ENCODE measurements at places on chromosomes 1 and 21.

- no peak for DNase-seq
Measured at GRCh38 chr1:119768778-119769177, at the start of gene HMGCS2. Gene HMGCS2, minus strand, starts transcription at chr1:119768905. Its CDS starts 61 bp downstream, at chr1:119768844.

GRCh38 chr1:87335175-87335884 lies 6.7 kb downstream of the LMO4 start:
- DNase-seq, result no peak

DNA sequence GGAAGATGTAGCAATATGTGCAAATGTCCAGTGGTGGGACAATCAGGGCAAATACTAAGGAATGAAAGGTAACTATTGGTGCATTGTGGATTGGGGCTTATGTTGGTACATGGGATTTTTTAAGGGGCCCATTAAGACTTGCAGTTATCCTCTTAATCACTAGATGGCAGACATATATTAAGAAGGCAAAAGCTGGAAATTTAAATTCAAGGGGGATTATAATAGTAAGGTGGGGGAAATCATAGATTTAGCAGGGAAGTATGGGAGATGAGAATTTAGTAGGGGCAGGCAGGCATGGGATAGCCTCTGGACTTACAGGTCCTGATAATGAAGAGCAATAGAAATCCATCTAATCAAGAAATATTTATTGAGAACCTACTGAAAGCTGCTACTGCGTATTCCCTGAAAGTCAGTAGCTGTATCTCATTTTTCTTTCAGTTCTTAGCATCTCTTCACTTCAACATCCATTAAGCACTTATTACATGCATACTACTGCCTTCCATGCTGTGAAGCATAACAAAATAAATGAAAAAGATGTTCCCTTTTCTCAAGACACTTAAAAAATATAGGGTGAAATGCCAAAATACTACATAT lies 251.8 kb downstream of the CRB1 start:
- DNase-seq, result no peak

DNA sequence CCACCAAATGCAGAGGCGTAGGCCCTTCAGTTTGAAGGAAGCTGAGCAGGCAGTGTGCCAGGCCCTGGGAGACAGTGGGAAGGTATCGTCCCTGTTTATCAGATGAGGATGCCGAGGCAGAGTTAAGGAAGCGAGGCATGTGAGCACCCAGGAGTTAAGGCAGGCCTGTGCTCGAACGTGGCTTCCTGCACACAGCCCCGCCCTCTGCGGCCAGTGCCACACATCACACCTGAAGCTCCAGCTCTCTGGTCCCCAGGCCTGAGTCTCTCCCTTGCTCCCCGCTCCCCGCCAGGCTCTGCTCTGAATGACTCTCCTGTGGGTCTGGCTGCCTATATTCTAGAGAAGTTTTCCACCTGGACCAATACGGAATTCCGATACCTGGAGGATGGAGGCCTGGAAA lies 32.1 kb downstream of the EPHX1 start:
- no peak for DNase-seq

- DNase-seq, result no peak
Measured at GRCh38 chr1:225658041-225658440, 5.1 kb upstream of the ENAH start.

GRCh38 chr1:114564141-114564540 lies 17.3 kb downstream of the BCAS2 start:
- DNase-seq, result no peak

DNA sequence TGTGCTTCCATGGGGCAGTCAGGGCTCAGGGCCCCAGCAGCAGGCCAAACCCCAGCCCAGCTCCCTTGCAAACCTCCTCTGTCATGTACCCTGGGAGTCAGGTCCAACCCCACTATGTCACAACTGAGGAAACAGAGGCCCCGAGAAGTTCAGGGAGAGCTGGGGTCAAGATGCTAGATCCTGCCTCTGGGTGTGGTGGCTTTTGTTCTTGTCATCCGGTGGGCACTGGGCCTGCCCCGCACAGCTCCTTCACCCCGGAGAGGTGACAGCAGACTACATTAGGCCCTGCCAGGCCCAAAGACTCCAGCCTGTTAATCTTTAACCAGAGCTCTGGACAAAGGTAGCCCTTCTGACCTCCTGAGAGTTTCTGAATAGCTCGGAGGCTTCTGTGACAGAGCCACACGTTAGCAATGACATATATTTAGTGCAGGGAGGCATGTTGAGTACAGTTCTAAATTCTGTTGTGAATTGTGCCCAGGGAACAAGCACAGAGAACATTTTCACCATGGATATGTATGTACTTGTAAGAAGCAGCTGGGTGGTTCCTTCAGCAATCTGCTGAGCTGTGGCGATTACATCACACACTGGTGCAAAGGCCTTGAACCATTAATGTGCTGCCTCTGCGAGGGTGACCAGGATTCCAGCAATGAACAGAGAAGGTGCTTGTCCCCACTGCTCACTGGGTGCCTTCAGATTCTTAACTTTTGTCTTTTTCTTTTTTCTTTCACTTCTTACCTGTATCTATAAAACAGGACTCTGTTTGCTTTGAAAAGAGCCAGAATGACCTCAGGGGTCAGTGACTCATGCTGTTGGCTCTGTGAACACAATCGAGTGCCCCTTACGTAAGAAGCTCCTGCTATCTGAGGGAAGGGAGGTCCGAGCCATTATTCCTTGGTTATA lies 102.8 kb downstream of the RHOU start:
- no peak for DNase-seq

GRCh38 chr21:24197132-24197643 lies 1410.1 kb downstream of the MRPL39 start:
- no peak for DNase-seq

GRCh38 chr1:89888480-89889322 lies 67.9 kb downstream of the LRRC8D start:
- no peak for DNase-seq

DNA sequence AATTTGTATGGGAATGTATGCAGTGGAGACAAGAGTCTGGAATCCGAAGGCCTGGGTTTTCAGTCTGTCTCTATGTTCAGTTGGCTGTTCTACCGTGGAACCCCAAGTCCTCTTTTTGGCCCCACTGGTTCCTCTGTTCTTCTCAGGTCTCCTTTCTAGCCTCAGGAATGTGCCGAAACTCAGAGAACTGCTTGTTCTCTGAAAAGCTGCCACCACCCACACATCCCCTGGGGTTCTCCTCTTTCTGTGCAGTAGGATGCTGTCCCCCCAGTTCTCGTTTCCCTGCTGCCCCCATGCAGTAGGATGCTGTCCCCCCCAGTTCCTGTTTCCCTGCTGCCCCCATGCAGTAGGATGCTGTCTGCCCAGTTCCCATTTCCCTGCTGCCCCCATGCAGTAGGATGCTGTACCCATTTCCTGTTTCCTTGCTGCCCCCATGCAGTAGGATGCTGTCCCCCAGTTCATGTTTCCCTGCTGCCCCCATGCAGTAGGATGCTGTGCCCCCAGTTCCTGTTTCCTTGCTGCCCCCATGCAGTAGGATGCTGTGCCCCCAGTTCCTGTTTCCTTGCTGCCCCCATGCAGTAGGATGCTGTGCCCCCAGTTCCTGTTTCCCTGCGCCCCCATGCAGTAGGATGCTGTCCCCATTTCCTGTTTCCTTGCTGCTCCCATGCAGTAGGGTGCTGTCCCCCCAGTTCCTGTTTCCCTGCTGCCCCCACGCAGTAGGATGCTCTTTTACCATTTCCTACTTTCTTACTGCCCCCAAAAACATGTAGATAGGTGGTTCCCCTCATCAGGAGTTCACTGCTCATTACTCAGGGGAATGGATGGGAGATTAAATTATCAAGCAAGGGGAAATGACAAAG lies 35.3 kb downstream of the OPTC start:
- no peak for DNase-seq

DNA sequence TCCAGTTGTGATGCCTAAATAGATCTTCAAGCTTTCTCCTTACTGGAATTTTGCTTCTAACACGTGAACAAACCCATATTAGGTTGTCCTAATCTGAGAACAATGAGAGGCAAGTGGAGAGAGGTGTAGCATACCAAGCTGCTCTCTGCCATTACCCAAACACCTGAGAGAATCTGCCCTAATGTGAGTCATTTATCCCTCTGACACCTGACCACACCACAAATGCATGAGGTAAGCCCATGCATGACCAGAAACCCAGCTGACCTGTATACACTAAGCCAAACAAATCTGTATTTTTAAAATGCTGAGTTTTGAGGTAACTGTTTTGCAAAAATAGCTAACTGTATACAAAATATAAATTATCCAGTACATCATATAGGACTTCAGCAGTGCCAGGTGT lies 1458.1 kb upstream of the B3GALT2 start:
- DNase-seq, result no peak

DNA sequence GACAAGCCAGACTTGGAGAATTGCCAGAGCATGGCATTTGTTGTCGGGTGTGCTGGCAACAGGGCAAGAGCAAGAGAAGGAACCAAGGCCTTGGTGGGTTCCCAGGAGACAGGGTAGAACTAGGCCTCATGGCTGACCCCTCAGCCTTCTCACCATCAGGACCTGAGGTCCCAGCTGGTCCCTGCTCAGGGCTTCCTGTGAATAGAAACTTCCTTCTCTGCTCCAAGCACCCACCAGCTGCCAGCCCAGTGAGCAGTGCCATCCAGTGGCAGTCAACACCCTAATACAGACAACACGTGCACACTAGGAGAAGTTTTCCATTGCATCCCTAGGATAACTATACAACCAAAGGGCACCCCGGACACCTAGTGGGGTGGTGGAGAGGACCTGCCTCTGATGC lies 22.8 kb downstream of the S100A6 start:
- no peak for DNase-seq

GRCh38 chr1:222909586-222909985 lies 94.7 kb downstream of the DISP1 start:
- no peak for DNase-seq

DNA sequence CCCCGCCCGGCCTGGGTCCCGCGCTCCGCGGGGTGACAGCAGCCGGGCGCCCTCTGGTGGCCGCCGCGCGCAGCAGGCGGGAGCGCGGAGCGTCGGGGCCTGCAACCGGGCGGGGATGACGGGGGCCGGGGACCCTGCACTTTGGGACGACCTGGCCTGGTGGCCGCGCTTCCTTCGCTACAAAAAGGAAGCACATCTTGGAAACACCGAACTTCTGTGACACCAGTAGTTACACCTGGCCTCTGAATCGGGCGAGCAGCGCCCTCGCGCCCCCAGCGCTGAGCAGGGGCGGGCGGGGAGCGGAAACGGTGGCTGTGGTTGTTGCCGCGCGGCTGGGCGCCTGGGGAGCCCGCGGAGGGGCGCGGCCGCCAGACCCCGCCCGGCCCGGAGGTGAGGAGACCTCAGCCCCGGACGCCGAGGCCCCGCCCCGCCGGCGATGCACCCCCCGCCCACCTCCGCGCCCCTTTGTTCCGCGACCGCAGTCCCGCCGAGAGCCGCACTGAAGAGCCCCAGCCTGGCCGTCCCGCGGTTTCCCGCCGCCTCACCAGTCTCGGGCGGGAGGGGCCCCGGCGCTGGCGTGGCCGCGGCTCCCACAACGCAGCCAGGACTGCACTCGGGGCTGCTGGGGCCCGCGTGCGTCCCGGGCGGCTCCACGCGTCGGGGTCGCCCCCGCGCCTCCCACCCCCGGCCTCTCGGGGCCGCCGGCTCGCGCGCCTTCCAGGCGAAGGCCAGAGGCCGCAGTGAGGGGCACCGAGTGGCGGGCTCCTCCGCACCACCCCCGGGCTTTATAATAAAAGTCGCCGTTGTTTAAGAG lies 59.3 kb downstream of the H3-3A start:
- no peak for DNase-seq

- no peak for DNase-seq
Measured at GRCh38 chr1:23290836-23291565, 53.1 kb downstream of the HNRNPR start.

DNA sequence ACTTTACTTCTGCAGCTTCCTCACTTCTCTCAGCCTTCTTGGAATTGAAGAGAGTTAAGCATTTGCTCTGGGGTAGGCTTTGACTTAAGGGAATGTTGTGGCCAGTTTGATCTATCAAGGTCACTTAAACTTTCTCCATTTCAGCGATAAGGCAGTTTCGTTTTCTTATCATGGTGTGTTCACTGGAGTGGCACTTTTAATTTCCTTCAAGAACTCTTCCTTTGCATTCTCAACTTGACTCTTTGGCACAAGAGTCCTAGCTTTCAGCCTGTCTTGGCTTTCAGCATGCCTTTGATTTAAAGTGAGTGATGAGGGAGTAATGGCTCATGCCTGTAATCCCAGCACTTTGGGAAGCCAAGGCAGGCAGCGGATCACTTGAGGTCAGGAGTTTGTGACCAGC lies 38.7 kb downstream of the HS2ST1 start:
- no peak for DNase-seq

DNA sequence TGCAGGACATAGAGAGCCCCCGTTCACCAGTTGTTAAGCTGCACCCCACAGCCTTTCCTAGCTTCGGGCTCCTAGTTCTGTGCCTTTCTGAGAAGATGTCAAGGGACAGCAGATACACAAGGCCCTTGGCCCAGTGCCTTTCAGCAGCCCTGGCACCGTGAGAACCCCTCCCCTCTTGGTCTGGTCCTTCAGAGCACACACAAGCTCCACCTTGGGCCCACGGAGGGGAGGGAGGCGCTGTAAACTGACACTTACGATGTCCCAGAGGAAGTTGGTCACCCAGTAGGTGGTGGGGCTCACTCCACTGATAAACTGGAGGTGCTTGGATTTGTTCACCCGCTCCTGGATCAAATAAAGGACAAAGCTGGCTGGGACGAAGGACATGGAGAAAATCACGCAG lies 101.6 kb downstream of the ABCA4 start:
- no peak for DNase-seq

DNA sequence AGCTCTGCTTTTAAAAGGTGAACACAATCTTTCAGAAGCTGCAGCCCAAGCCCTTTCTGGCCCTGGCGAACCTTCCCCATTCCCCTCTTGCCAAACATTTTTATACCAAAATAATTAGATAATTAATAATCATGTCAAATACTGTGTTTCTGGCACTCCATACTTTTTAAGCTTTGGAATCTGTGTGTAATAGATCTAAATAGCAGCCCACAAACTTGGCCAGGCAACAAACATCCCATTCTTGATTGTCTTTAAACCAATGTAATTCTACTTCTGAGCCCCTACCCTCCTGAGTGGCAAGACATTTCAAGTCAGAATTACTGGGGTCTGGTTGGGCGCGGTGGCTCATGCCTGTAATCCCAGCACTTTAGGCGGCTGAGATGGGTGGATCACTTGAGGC lies 137.7 kb downstream of the NAV1 start:
- no peak for DNase-seq

- DNase-seq, result no peak
Measured at GRCh38 chr21:33020558-33021100, 5.1 kb upstream of the OLIG2 start.

DNA sequence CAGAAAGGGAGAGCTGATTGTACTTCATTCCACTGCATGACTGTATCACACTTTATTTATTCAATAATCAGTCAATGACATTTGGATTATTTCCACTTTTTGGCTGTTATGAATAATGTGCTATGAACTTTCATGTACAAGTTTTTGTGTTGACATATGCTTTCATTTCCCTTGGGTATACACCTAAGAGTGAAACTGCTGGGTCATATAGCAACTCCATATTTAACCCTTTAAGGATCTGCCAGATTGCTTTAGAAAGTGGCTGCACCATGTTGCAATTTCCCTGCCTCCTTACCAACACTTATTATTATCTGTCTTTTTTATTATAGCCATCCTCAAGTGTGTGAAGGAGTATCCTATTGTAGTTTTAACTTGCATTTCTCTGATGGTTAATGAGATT lies 108.8 kb upstream of the KCNK1 start:
- DNase-seq, result no peak

GRCh38 chr1:10671090-10671489 lies 125.4 kb downstream of the CASZ1 start:
- DNase-seq, result no peak

Measured in GM12864 (cell line).